ENCODE measurements at places on chromosomes 1 and 21.

DNA sequence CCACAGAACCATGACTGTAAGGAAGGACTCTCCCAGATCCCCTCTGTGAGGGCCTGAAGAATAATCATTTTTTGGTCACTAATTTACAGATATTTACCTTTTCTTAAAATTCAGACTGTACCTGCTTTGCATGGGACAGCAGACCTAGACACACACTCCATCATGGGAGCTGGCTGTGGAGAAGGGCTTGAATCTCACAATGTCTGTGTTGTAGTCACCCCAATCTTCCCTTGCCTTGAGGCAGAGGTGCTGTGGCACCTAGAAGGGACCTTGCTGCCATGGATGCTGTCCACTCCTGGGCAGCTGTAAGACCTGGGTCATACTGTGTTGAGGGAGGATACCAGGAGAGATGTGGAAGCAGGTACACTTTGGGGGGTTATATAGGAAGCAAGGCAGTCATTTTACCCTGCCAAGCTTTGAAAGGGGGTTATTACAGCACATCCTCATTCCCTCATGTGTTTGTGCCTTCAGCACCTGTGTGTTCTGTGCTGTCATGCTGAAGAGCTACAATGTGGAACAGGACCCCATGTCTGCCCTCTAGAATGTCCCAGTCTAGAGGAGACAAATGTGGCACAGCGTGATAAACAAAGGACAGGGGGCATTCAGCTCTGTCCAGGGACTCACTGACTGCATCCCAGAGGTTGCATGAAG lies 27.1 kb downstream of the TRAF5 start:
- DNase-seq: no peak

- no peak for DNase-seq
These were observed 35.7 kb downstream of the PTP4A2 start for GRCh38 chr1:31902510-31902860.

DNA sequence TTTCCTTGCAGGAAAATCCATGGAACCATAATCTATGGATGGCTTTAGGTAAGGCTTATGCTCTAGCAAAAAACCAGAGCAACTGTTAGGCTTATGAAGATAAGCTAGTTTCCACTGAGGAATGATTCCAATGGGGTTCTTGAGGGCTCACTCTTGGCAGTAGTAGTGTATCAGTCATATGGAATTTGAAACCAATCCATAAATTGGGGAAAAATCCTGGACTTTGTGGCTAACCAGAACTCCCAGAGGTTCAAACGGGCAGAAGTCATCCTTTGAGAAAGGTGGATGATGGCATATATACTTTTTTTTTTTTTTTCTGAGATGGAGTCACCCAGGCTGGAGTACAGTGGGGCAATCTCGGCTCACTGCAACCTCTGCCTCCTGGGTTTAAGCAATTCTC lies 54.2 kb upstream of the ATF3 start:
- no peak for DNase-seq

DNA sequence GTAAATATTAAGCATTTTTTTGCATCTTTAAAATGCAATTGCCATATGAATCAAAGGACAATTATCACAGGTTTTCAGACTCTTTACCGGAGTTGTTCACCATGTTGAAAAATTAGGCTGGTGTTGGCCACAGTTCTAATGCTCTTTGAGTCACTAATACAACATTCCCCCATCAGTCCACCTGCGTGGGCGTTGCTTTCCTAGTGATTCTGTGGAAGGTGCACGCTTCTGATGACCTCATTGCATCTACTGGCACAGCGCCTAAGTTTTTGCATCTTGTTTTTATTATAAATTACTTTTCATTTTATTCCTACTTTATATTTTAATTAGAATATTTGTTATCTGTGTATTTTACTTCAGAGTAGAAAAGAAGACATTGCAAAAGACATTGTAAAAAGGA lies 4.7 kb upstream of the F5 start:
- DNase-seq: no peak

DNA sequence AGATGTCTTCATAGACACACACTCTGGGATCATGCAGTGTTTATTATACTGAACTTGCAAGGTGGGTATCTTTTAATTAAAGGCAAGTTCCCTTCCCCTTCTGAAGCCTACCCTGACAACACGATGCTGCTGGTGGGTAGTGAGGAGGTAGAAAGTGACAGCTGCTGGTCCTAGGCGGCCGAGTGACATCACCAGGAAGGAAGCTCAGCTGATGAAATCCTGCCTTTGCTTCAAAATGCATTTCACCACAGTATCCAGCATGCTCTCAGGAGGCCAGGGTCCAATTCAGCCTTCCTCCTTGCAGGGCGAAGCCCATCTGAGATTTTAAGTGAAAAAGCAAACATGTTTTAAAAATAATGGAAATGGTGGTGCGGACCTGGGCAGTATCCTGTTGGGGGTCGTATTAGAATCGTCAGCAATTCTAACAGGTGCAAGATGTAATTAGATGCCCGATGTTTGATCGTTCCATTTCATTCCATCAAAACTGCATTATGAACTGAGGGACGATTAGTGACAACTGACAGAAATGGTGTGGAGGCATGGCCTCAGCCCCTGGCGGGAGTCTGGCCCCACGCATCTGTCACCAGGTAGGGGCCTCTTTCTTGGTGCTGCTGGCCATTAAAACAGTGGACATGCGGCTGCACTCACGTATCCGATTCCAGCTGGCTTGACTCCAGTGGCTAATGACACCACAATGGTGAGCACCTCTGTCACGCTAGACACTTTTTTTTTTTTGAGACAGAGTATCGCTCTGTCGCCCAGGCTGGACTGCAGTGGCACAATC lies 324.8 kb upstream of the C1orf174 start:
- DNase-seq: no peak

DNA sequence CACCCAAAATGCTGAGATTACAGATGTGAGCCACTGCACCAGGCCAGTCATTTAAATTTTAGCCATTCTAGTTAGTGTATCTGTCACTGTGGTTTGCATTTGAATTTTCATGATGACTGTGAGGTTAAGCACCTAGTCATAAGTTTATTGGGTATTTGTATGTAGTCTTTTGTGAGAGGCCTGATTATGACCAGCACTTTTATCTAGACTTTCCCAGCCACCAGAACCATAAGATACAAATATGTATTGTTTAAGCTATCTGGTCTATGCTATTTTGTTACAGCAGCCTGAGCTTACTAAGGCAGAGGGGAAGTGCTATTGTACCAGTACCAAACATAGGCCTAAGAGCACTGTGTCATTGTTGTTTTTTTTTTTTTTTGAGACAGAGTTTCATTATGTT lies 19.9 kb upstream of the DNAJC6 start:
- no peak for DNase-seq
